ENCODE measurements at places on chromosomes 2 and 18. TPM values are rescaled to one million over a fixed set of nuclear protein-coding genes. Genes with fewer than 3 reads are reported as not detected.

GRCh38 chr18:68740966-68741365 lies 26.1 kb upstream of the TMX3 start:
- no peak for DNase-seq

The PLGLB1 gene
- total RNA-seq, result not detected

GRCh38 chr2:120323214-120323613 lies 22.7 kb upstream of the INHBB start:
- DNase-seq, result peak; percentile 43

DNA sequence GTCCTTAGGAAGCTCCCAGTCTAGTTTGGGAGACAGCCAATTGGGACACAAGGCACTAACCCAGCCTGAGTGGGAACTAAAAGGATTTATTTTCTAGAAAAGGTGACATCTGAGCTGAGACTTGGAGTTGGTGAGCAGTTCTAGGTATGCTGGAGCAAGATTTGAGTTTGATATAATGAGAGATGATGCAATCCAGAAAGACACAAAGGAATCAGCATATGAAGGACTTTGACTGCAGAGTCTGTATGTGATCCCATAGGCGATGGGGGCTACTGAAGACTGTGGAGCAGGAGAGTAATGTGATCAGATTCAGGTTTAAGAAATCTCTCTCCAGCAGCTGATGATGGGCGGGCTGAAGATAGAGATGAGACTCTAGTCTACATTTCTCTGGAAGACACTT lies 135.1 kb upstream of the MYCN start:
- DNase-seq, result no peak

DNA sequence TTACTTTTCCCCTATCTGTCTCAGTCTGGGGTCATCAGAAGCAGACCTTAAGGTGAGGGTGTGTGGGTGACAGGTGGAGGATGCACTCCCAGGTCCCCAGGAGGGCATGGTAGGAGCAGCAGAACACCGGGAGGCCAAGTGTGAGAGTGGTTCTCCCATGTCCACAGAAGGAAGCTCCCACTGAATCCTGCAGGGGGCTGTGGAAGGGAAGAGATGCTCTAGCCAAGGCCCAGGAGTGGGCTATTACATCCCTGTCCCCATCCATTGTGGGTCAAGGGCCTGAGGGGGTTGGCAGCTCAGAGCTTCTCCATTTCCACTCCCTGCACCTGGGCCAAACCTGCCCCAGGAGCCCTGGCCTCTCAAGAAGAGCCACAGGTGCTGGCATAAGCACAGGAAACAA lies 86.4 kb upstream of the KCNE4 start:
- DNase-seq, result no peak

DNA sequence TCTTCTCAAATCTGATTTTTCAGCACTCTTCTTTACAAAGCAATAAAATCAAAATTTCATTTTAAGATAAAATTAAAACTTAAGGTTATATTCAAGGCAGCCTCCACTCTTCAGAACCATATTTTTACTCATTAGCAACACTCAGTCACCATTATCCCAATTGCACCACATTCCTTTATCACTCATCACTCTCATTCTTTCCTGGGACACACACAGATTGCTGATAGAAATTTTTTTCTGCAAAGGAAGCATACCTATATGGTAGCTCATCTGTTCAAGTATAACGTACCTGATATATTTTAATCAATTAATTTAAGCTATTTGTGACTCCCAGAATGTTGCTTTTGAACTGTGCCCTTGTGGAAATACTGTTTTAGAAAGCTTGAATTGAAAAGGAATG lies 1559.3 kb upstream of the ZEB2 start:
- no peak for DNase-seq

DNA sequence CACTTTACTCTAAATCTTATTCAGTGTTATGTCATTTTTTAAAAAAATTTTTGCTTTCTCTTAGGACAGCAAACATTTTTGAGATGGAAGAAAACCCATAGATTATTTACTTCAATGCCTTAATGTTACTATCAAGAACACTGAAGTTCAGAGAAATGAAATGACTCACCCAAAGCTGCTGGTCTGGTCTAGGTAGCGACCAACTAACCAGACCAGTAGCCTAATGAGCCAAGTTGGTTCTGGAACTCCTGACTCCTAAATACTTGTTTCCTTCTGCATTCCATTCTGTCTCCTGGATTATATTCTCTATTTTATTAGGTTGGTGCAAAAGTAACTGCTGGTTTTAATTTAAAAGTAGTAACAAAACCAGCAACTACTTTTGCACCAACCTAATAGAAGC lies 35.4 kb downstream of the SLC8A1 start:
- DNase-seq, result no peak

The KCNE4 gene
- 0.30 TPM for total RNA-seq

The ZFAND2B gene
- total RNA-seq, result 72.7 TPM

GRCh38 chr2:200482194-200482593 lies 27.7 kb downstream of the KCTD18 start:
- DNase-seq, result no peak

The CNGA3 gene
- not detected for total RNA-seq

DNA sequence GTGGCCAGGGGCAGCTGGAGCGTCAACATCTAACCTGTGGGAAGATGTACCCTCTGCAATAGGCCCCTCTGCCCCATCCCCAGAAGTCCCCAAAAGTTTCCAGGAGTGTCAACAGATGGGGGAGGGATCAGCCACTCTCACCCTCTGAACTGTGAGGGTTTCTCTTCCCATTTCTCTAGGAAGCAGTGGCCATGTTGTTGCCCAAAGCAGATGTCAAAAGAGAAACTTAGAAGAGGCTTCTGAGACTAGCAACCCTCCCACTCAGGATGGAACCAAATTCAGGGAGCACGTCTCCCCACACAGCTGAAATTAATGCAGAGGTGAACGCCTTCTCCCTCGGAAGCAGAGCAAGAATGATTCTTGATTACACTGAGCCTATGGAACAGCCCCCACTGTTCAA lies 70.3 kb downstream of the ARL4C start:
- no peak for DNase-seq

DNA sequence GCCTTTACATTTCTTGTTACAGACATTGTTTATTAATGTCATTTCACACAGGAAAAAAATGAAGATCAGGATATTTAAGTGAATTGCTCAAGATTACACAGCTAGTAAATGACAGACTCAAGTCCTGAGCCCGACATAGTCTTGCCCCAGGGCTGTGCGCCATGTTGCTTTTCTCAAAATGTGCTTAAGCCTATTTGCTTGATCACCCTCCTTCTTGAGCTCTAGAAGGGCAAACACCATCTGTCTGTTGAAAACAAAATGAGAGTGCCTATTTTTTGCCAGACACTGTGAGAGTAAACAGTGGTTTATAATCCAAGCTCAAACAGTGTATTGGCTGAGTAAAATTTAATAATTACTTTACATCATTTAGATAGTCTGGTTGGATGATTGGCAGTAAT lies 34.8 kb upstream of the HNMT start:
- no peak for DNase-seq

The UGT1A10 gene
- 0.33 TPM for total RNA-seq

DNA sequence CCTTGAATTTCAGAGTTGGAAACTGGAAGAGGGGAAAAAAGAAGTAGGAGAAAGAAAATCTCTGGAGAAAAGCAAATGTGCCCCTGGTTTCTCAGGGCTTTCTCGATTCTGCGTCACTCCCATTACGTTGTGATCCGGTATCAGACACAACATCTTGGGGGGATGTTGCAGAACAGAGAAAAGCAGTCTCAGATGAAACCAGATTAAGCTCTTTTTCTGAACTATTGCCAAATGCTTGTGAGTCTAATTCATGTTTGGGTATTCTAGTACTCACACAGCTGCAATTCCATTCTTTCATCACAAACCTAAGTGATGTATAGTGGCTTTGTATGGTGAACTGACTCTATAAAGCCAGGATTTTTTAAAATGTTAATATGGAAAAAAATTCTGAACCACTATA lies 233.2 kb downstream of the TCF4 start:
- DNase-seq, result no peak

DNA sequence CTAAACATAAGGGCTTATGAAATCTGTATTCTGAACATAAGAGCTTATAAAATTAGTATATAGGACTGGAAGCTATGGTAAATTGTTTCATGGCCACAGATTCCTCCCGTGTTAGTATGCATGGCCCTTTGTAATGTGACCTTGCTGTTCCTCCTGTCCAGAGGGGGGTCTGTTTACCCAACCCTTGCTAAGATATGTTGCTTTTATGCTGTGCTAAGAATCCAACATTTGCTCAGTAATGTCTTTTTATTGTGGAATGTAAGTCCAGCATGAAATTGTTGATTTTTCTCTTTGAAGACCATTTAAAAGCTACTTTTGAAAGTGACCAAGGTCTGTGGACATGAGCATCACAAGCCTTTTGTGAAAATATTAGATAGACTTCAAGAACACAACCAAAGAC lies 485.4 kb downstream of the PARD3B start:
- no peak for DNase-seq

- DNase-seq, result no peak
Measured at GRCh38 chr18:74946646-74947375, 262.1 kb downstream of the PTGR3 start.

The IFIH1 gene
- total RNA-seq, result 3.0 TPM

DNA sequence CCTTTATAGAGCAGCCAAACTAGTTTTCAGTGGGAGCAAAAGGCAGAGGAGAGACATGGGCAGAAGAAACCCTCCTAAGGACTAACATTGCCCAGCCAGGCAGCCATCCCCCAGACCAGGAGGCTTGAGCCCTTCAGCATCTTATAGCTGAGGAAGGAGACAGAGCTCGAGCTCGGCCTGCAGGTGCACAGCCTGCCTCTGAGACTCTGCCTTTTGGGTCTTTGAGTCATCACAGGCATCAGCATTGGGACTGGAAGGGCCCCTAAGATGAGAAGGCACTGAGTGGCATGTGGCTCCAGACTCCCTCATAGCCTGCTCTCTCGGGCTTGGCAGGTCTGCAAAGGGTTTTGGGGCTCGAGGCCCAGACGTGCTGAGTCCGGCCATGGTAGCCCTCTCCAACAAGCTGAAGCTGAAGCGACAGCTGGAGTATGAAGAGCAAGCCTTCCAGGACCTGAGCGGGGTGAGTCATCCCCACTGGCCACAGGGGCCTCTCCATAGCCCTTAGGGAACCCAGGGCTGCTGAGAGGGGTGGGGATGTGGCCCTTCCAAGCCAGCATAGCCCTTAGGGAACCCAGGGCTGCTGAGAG lies 84.1 kb downstream of the EPAS1 start:
- peak; percentile 66 for DNase-seq

The UGGT1 gene
- total RNA-seq, result 27.5 TPM

- no peak for DNase-seq
Measured at GRCh38 chr2:37920570-37920969, 4.5 kb upstream of the RMDN2 start.

GRCh38 chr2:175445281-175445680 lies 263.8 kb upstream of the ATP5MC3 start:
- DNase-seq, result no peak

DNA sequence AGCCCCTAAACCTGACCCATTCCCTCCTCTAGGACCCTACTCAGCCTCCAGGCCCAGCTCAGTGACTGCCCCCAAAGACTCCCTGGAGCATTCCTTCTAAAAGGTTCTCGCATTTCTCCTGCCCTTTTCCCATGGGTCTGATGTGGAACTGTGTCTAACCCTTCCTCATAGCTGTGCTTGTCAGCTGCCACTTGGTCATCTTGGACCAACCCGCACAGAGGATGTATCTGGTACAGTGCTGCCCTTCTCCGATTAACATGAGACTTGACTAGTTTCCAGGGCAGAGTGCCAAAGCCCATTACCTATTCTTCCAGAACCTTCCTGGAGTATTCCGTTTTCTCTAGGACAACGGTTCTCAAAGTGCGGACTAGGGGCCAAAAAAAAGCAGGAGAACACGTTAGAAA lies 518 bp upstream of the NFU1 start:
- peak; percentile 23 for DNase-seq

The LYG2 gene
- not detected for total RNA-seq
